ENCODE measurements at places on chromosomes 1 and 21. TPM values are rescaled to one million over a fixed set of nuclear protein-coding genes. Genes with fewer than 3 reads are reported as not detected.

- no peak for DNase-seq
Observed at GRCh38 chr1:61498342-61498741, 226.6 kb downstream of the TM2D1 start.

DNA sequence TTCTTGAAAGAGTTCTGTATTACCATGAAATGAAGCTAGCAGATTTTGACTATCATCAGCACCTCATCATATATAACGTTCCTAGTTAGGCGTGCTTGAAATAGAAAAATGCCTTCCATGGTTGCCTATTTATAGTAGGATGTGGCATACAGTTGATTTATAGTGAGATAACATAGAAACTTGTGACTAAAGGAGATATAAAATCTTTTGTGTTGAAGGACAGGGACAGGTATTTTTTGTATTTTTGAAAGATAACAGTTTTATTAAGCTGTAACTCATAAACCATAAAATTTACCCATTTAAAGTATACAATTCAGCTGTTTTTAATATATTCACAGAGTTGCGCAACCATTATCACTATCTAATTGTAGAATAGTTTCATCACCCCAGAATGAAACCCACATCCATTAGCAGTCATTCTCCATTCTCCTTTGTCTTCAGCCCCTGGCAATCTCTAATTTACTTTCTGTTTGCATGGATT lies 19.3 kb downstream of the SPEN start:
- no peak for DNase-seq

DNA sequence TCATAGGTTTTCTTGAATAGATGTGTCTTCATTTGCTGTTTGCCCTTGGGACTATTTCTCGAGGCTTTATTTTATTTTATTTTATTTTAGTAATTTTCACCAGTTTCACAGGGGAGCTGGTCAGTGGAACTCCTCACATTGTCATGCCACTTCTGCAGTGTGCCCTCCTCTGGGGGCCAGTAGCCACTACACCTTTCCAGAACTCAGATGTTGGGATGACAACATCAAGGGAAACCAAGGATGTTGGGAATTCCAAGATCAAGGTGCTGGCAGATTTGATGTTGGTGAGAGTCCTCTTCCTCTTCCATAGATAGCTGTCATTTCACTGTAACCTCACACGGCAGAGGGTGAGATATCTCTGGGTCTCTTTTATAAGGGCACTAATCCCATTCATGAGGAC lies 35.5 kb downstream of the SLC26A9 start:
- DNase-seq: no peak

GRCh38 chr1:235073968-235074522 lies 54.6 kb downstream of the TOMM20 start:
- DNase-seq: no peak

- DNase-seq: no peak
Observed at GRCh38 chr1:14634486-14634885, 36.0 kb downstream of the KAZN start.

- no peak for DNase-seq
Observed at GRCh38 chr1:221711063-221711577, 30.8 kb downstream of the DUSP10 start.

- DNase-seq: no peak
Observed at GRCh38 chr1:31869449-31869848, 53.6 kb upstream of the SPOCD1 start.

- no peak for DNase-seq
Observed at GRCh38 chr1:59686170-59686569, 128.6 kb upstream of the HOOK1 start.

- no peak for DNase-seq
Observed at GRCh38 chr1:94753171-94753972, 66.8 kb upstream of the SLC44A3 start.

DNA sequence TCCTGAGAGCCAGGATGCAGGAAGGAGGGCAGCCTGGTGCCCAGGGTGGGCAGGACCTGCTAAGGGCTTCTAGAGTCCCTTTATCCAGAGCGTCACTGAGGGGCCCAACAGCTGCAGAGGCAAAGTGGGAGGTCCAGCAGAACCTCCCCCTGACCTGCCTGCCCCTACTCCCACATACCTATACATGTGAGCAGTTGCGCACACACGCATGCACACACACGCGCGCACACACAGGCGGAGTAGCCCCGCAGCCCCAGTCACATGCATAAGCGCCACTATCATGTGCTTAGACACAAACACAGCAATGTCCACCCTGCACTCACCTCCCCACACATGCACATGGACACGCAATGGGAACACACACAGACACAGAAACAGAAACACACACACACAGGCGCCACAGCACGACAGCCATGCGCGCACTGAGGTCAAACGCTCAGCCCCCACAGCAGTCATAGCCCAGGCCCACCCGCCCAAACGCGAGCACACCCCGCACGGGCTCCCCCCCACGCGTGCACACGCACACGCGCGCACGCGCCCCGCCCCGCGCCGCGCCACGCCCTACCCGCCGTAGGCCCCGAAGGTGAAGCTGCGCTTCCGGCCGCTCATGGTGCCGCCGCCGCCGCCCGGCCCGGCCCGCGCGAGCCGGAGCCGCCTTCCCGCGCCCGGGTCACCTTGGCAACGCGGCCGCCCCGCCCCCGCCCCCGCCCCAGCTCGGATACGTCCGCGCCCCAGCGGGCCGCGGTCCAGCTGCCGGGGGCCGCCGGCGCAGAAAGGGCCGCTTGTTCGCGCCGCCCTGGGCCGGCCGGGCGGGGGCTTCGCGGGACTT lies 17.7 kb downstream of the RAP1GAP start:
- peak; percentile 53 for DNase-seq

- no peak for DNase-seq
Observed at GRCh38 chr1:96538883-96539282, 182.7 kb upstream of the PTBP2 start.

GRCh38 chr1:230495076-230495475 lies 68.9 kb upstream of the PGBD5 start:
- DNase-seq: no peak

DNA sequence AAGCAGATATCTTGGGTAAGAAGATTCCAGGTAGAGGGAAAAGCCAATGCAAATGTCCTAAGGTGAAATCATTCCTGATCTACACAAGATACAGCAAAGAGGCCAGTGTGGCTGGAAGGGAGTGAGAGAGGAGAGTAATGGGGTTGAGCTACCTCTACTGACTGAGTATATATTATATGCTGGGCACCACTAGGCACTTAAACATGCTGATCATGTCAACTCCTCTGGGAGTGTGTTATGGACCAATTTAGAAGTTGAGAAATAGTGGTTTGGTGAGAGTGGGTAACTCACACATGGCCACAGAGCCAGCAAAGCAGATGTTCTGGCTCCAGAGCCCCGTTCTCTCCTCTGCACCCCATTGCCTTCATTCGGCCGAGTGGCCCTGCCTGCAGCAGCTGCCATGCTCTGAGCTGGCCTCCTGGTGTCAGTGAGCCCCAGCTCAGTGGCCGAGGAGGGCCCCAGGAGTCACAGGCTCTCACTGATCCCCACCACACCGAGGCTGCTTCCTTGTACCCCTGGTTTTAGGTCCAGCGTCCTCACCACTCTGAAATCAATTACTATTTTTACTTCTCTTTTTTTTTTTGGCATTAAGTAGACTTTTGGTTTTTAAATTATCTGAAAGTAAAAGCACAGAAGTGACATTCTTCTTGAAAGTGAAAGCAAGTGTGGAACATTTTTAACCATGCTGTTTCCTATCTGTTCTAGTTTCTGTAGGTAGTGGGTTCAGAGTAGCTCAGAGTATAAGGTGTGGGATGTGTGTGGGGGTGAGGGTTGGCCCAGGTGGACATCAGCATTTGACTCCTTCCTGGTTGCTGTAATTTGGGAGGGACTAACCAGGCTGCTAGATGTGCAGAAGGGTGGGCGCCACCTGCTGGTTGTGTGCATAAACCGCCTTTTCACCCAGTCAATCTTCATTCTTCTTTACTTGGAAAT lies 45.8 kb upstream of the CRNN start:
- DNase-seq: peak; percentile 82

DNA sequence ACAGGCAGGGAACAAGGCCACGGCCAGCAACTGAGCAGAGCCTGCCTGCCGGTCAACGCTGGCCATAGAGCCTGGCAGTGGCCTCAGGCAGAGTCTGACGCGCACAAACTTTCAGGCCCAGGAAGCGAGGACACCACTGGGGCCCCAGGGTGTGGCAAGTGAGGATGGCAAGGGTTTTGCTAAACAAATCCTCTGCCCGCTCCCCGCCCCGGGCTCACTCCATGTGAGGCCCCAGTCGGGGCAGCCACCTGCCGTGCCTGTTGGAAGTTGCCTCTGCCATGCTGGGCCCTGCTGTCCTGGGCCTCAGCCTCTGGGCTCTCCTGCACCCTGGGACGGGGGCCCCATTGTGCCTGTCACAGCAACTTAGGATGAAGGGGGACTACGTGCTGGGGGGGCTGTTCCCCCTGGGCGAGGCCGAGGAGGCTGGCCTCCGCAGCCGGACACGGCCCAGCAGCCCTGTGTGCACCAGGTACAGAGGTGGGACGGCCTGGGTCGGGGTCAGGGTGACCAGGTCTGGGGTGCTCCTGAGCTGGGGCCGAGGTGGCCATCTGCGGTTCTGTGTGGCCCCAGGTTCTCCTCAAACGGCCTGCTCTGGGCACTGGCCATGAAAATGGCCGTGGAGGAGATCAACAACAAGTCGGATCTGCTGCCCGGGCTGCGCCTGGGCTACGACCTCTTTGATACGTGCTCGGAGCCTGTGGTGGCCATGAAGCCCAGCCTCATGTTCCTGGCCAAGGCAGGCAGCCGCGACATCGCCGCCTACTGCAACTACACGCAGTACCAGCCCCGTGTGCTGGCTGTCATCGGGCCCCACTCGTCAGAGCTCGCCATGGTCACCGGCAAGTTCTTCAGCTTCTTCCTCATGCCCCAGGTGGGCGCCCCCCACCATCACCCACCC lies at the start of gene TAS1R3:
TSS of gene TAS1R3 (plus strand) at position 213 of the 898 bp plus-strand sequence. CDS start at position 279, 66 bp downstream.
- no peak for DNase-seq

DNA sequence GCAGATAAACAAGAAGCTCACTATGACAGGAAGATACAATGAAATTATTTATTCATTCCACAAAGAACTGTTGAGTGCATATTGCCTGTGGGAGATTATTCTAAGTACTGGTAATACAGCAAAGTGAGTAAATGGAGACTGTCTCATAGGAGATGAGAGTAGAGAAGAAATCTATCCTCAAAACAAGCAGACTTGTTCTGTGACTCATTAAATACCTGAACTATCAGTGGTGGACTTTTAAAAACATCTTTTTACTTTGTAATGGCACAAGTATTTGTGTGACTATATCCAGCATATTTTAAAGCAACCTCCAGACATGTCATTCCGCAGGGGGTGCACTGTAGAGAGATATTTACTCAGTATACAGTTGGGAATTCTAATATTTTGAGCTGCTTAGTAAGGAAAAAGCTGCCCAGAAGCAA lies 259.2 kb downstream of the FMN2 start:
- DNase-seq: no peak

GRCh38 chr1:246709835-246710234 lies 14.4 kb upstream of the SCCPDH start:
- no peak for DNase-seq

DNA sequence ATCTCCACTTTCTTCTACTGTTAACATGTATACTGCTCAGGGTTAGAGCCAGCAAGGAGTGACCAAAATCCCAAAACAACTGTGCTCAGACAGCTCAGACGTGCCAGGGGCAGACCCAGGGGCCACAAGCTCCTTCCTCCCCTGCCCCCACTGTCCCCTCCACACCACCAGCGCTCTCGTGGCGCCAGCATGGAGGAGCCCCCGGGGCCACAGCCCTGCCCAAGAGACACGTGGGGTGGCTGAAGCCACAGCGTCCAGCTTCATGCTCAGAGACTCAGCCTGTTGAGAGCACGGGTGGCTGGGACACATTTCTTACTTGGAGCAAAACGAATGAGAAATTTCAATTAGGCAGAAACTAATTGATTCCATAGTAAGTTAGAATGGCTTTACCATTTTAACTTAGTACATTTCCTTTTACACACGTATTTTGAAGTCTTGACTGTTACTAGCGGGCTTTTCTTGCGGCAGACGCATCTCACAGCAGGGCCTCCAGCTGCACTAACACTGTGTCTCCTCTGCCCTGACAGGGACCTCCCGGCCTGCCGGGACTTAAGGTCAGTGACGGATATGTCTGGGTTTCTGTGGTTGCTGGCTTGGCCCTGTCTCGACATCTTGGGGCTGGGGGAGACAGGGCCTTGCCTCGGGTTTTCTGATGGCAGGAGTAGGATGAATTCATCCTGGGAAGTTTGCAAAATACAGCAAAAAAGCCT lies 54.2 kb downstream of the SLC19A1 start:
- DNase-seq: no peak

DNA sequence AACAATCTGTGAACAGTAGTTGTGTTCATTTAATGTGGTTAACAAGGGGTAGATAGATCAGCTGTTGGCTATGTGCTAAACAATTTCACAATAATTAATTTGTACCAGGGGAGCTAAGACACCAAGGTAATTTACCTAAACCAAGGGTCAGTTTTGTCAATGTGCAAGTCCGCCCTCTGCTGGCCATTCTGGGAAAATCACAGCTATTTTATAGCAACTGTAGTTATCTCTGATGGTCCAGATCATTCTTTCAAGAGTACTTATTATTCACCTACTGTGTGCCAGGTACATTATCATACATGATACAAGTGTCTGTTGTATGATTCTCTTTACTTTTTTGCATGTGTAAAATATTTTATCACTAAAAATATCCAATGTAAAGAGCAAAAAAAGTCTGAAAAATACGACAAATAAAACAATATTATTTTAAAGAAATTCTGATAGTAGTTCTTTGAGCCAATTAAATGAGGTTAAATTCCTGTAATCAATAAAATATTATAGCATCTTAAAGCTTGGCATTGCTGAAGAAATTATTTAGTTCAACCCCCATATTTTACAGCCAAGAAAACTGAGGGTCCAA lies 312.3 kb upstream of the FAM78B start:
- DNase-seq: peak; percentile 70

- DNase-seq: no peak
Observed at GRCh38 chr1:91499904-91500755, 521 bp upstream of the CDC7 start.

- no peak for DNase-seq
Observed at GRCh38 chr1:155499263-155499662, 63.3 kb downstream of the ASH1L start.

GRCh38 chr21:39384674-39385298 lies 35.9 kb upstream of the HMGN1 start:
- DNase-seq: no peak

GRCh38 chr1:229896306-229896705 lies 170.7 kb upstream of the GALNT2 start:
- DNase-seq: no peak

GRCh38 chr1:175191659-175192058 lies 917 bp downstream of the KIAA0040 start:
- DNase-seq: peak; percentile 50

DNA sequence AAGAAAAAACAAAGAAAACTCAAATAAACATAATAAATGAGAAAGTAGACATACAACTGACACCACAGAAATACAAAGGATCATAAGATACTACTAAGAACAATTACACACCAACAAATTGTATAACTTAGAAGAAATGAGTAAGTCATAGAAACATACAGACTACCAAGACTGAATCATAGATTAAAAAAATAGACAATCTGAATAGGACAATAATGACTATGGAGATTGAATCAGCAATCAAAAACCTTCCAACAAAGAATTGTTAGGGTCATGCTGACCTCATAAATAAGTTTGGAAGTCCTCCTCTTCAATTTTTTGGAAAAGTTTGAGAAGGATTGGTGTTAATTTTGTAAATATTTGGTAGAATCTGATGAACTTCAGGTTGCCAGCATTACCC lies 159.0 kb downstream of the PTBP2 start:
- no peak for DNase-seq

Gene OPTC
- not detected for total RNA-seq

Gene CYP2J2
- total RNA-seq: 2.7 TPM

Gene DCST1
- not detected for total RNA-seq

Gene CHRM3
- not detected for total RNA-seq

Gene ZNF695
- total RNA-seq: 0.66 TPM

Gene RAB13
- total RNA-seq: 5.2 TPM

Gene PAQR7
- total RNA-seq: 3.3 TPM

Gene KCNQ4
- total RNA-seq: 0.73 TPM

Gene CTSE
- not detected for total RNA-seq

Gene LCE1A
- not detected for total RNA-seq
